ENCODE measurements at places on chromosomes 7 and 10.

DNA sequence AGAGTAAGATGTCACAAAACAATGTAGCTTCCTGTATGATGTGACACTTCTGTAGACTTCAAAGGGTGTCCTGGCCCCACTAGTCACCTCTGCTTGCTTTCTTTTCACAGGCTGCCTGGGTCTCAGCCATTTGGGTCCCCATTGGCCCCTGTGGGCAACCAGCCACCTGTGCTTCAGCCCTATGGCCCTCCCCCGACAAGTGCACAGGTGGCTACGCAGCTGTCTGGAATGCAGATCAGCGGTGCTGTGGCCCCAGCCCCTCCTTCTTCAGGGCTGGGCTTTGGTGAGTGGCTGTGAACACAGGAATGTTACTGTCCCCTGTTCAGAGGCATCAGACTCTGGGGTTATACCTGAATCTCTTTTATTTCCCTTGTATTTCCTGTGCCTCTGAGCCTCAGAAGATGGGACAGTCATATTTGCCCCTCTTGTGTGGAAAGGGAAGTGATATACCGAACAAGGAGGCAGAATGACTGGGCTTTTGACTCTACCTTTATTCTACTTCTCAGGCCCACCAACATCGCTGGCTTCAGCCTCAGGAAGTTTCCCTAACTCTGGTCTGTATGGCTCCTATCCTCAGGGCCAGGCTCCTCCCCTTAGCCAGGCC lies 15.4 kb downstream of the SEC24C start:
- DNase-seq = no peak

DNA sequence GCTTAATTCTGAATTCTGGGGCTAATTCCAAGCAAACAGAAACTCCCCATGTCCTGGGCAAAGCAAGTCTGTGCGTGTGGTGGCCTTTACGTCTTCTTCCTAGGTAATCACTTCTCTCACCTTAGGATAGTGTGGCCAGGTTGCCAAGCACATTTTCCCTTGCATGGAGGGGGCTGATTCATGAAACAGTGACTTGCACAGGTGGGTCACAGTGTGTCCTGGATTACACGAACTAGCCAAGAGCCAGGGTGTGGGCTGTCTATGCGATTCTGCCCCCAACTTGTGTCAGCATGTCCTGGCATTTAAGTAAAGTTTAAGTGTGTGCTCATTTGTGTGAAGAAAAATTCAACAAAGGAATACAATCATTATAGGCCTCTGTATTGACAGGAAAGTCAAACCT lies 18.5 kb upstream of the SEM1 start:
- DNase-seq = no peak

DNA sequence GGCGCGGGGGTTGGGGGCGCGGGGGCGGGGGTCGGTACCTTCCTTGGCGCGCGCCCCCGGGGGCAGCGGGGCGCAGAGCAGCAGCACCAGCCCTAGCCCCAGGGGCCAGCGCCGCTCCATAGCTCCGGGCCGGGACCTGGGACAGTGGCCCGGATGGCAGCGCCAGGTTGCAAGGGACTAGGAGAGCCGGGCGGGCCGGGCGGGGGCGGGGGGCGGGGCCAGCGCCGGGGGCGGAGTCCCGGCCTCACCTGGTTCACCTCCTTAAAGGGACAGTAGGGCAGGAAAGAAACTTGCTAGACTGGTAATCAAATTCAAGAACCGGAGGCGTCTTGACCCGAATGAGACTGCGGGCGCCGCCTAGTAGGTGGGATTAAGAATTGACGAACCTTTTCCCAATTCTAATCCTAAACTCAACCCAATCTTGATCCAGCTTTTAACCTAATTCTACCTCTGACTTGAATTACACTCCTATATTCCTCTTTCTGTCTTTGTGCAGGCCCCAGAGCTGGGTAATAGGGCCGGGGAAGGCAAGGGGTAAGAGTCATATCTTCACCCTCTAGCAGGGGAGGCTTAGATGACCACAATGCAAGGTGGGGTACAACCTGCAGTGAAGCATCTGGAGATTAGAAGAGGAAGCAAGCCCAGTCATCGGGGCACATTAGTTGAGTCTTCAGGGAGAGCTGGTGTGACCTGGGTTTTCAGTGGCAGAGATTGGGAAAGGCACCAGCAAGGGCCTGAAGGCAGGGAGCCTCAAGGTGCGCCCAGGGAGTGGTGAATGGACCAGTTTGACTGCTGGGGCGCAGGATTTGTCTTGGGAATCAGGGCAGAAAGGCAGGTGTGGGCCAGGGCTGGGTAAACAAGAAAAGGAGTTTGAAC lies at the start of gene EPHA1:
TSS of gene EPHA1 (minus strand) at position 171 of the 876 bp plus-strand sequence. CDS start at position 120, 51 bp downstream.
- no peak for DNase-seq

- DNase-seq = no peak
Measured at GRCh38 chr10:80537086-80537735, 491 bp upstream of the SH2D4B start.

- DNase-seq = peak; percentile 55
Measured at GRCh38 chr10:62582101-62582705, 208.0 kb downstream of the ZNF365 start.

- peak; percentile 78 for DNase-seq
Measured at GRCh38 chr10:102802920-102803534, 34.2 kb downstream of the CYP17A1 start.

DNA sequence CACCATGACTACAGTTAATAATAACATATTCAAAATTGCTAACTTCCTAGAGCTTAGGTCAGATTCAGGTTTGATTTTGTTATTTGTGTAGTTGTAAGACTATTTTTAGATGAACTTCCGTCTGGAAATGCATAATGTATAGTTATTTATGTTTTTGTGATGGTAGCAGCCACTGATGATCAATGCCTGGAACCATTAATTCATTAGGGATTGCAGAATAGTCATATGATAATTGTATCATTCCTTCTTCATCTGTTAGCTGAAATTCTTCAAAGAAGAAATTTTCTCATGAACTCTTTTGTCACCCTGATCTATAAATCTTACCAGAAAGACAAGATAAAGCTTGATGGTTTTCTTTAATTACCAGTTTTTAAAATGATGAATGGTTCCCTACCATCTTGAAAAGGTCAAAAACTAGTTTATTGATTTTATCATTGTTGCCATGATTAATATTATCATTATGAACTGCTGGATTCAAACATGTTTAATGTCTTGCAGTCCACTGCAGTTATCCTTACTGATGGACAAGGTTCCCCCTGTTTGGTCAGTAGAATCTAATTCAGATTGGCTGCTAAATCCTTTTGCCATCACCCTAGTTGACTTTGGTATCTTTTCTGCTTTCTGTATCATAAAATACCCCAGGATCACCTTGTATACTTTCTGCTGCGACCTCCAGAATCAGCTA lies 433.3 kb downstream of the GPAM start:
- no peak for DNase-seq

DNA sequence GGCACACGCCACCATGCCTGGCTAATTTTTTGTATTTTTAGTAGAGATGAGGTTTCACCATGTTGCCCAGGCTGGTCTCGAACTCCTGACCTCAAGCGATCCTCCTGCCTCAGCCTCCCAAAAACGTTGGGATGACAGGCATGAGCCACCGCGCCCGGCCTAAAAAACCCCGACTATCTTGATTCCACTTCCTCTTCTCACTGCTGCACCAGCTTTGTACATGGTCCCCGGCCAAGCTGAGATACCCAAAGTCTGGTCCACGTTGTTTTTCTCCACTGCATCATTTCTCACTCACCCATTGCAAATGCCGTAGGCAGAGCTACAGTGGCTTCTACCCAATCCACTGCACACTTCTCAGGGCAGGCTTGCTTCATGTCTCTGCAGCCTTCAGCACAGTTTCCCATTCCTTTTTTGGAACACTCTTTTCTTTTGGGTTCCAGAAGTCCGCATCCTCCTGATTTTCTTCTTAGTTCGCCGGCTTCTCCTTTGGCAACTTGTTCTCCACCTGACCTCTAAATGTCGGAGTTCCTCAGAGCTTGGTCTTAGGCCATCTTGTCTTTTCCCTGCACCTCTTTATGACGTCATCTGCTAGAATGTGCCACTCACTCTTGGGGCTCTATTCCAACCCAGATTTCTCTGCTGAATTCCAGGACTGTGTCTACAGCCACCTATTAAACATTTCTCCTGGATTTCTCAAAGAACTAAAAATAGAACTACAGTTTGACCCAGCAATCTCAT lies 6.0 kb upstream of the GNB2 start:
- DNase-seq = no peak

DNA sequence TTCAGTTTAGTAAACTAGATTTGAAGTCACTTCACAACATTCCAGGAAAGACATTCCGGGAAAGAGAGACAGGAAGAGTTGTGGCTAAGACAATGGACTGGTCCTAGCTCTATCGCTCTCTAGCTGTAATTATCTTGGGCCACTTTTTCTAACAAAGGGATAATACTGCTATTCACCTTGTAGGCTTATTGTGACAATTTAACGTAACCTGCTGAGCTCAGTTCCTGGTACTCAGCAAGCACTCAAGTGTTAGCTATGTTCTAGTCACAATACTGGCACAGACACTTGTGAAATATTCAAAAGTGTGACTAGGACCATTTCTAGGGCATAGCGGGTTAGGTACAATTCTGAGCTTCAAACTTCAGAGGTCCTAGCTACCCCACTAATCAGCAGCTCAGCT lies 12.0 kb upstream of the NRCAM start:
- no peak for DNase-seq

GRCh38 chr10:119759832-119760231 lies 34.0 kb downstream of the INPP5F start:
- no peak for DNase-seq

DNA sequence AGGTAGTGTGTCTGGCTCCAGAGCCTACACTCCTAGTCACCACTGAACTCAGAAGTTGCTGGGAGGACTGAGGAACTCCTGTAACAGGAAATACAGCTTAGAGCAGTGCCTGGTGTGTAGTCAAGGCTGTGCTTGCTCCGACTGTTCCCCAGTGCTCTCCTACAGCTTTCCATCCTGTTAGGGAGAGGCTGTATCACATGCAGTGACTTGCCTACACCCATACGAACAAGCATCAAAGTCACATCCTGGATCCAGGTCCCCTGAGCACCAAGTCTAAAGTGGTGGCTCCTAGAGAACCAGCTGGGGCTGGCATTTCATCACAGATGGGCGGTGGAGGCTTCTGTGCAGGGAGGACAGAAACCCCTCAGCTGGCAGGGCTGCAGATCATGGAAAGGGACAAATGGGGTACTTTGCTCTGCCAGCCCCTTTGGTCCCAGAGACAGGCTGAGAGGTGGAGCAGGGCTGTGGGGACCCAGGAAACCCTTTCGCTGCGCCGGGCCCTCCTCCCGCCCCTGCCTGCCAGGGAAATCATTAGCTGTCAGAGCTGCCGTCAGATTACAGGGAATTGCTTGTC lies 7.7 kb downstream of the ASB10 start:
- no peak for DNase-seq

Measured in skeletal muscle cell (primary cell).